Naive B cell (primary cell): ENCODE measurements at places on chromosomes 5 and 9. TPM values are rescaled to one million over a fixed set of nuclear protein-coding genes. Genes with fewer than 3 reads are reported as not detected.

The EQTN gene
- polyA plus RNA-seq, result 0.37 TPM

The SHISAL2B gene
- not detected for polyA plus RNA-seq

The SPATA9 gene
- not detected for polyA plus RNA-seq

The CDH6 gene
- polyA plus RNA-seq, result not detected

The PCDHA7 gene
- polyA plus RNA-seq, result not detected

The GLDC gene
- polyA plus RNA-seq, result 2.2 TPM

The LIFR gene
- not detected for polyA plus RNA-seq

DNA sequence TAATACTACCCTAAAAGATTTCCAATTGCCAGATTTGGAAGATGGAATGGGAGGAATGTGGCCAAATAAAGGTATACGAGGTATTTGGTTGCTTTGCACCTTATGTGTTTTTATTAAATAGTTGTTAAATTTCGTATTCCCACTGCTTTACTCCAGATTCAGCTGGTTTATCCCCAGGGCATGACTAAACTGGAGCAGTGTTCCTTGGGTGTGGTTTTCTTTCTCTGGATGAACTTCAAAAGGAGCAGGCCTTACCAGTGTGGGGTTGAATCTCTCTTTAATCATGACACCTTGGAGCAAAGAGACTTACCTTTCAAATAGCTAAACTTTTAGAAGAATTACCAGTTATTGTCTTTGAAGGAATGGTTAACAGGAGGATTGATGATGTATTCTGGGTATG, 121.7 kb upstream of the BNC2 start:
- no peak overlapping the region for H3K27ac ChIP-seq
- no peak overlapping the region for H3K4me3 ChIP-seq
- no peak for DNase-seq
- H3K36me3 ChIP-seq, result no peaks in the 10 kb centered on the region
- H3K4me1 ChIP-seq, result no peaks in the 10 kb centered on the region

GRCh38 chr9:127572961-127573721, 38.9 kb upstream of the STXBP1 start:
- H3K36me3 ChIP-seq, result no peaks in the 10 kb centered on the region
- H3K27me3 ChIP-seq, result no peaks in the 10 kb centered on the region
- no peak for DNase-seq
- H3K27ac ChIP-seq, result no peak overlapping the region
- H3K4me1 ChIP-seq, result peaks cover 11% of the 10 kb centered on the region

DNA sequence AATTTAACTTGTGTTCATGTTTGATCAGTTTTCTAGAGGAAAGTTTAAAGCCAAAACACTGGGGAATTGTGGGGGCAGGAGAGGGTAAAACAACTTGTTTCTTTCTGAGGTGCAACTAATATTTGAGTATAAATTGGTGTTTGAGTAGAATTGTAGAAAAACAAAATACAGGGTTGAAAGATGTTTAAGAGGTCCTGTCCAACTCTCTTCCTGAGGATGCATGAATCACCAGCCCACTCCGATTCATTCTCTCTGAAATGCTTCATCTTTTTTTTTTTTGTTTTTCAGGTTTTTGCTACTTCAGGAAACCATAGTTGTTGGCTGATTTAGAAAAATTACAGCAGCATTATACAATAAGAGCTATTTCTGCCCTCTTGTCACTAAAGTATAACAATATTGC, 42.4 kb upstream of the TMC1 start:
- no peaks in the 10 kb centered on the region for H3K4me1 ChIP-seq
- no peak for DNase-seq
- no peak overlapping the region for H3K27ac ChIP-seq
- peaks cover 4% of the 10 kb centered on the region for H3K27me3 ChIP-seq
- H3K4me3 ChIP-seq, result no peak overlapping the region

- no peak overlapping the region for H3K27ac ChIP-seq
- peaks cover 9% of the 10 kb centered on the region for H3K36me3 ChIP-seq
- H3K27me3 ChIP-seq, result peaks cover 27% of the 10 kb centered on the region
- no peaks in the 10 kb centered on the region for H3K4me1 ChIP-seq
- no peak for DNase-seq
- no peak overlapping the region for H3K4me3 ChIP-seq
Measured at GRCh38 chr9:113705306-113705927, 170.7 kb upstream of the ZNF618 start.

GRCh38 chr5:14054965-14055963, 87.9 kb upstream of the TRIO start:
- no peaks in the 10 kb centered on the region for H3K4me1 ChIP-seq
- DNase-seq, result no peak
- H3K27ac ChIP-seq, result no peak overlapping the region
- no peaks in the 10 kb centered on the region for H3K36me3 ChIP-seq

DNA sequence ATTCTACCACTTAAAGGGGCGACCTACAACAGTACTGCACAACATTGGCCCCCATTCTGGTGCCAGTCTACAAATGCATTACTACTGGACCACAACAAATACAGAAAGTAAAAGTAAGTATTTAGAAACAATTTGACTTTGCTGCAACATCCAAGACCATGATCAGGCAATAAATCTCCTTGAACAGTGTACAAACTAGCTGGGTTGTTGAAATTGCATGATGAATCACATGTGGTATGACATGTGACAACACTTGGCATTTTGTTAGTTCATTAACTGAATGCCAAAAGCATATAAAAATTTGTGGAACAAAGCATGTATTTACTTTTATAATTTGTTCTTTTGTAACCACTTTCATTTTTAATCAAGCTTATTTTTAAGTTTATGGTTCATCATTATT, 270.5 kb downstream of the NFIB start:
- no peaks in the 10 kb centered on the region for H3K4me1 ChIP-seq
- H3K36me3 ChIP-seq, result no peaks in the 10 kb centered on the region
- no peak for DNase-seq
- H3K4me3 ChIP-seq, result no peak overlapping the region
- H3K27ac ChIP-seq, result no peak overlapping the region

DNA sequence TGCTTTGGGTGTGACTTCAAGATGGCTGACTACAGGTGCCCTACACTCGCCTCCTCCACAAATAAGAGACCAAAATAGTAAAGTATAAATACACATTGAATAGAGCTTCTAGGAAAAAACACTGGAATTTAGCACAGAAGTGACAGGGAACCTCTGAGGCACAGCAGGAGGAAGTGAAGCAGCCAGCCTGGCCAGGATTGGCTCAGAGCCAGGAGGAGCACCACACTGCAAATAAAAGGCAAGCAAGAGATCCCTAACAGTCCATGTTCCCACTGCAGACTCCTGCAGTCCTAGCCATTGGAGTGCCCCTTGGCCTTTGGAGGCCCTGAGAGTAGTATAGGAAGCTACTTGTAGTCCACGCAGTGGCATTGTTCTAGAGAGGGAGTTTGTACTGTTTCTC, 186.7 kb upstream of the TLX3 start:
- H3K36me3 ChIP-seq, result peaks cover 8% of the 10 kb centered on the region
- no peak for DNase-seq
- no peak overlapping the region for H3K27ac ChIP-seq
- H3K27me3 ChIP-seq, result peaks cover 6% of the 10 kb centered on the region
- H3K4me3 ChIP-seq, result no peak overlapping the region

- DNase-seq, result no peak
- no peaks in the 10 kb centered on the region for H3K36me3 ChIP-seq
- H3K4me3 ChIP-seq, result no peak overlapping the region
- peaks cover 40% of the 10 kb centered on the region for H3K4me1 ChIP-seq
- H3K27ac ChIP-seq, result no peak overlapping the region
Measured at GRCh38 chr9:127221695-127222094, 42.9 kb upstream of the GARNL3 start.

- peaks cover 54% of the 10 kb centered on the region for H3K27me3 ChIP-seq
- H3K36me3 ChIP-seq, result peaks cover 7% of the 10 kb centered on the region
- no peak overlapping the region for H3K4me3 ChIP-seq
- DNase-seq, result no peak
- H3K27ac ChIP-seq, result no peak overlapping the region
Measured at GRCh38 chr9:88953381-88954029, 37.8 kb upstream of the S1PR3 start.

- peaks cover 12% of the 10 kb centered on the region for H3K36me3 ChIP-seq
- H3K27me3 ChIP-seq, result no peaks in the 10 kb centered on the region
- no peak overlapping the region for H3K27ac ChIP-seq
Measured at GRCh38 chr9:3436629-3437420, 89.0 kb downstream of the RFX3 start.
